Upper lobe of right lung (tissue), 1 donor: ENCODE measurements at places on chromosomes 3 and 15.

DNA sequence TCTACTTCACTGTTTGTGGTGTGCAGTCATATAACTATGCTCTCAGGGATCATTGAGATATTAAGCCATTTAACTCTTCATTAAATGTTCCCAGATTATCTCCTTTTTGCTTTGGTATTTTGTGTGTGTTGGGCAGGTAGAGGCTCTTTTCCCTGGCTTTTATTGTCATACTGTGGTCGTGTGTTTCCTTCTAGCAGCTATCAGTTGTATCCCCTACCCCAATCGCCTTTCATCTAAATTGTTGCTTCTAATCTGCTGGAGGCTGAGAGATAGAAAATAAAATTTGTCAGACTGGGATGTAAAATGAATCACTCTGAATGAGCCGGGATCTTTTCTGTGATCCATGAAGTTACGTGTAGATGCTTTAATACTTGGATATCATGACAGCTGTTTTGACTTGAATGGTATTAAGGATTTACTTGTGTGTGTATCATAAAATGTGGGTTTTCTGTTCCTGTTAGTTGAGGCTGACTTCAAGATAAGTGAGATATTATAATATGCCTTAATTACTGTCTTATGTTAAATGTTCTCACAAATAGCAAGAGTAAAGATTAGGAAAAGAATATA lies 9.2 kb downstream of the NFKBIZ start:
- H3K4me1 ChIP-seq: peaks cover 44% of the 10 kb centered on the region
- peaks cover 80% of the 10 kb centered on the region for H3K36me3 ChIP-seq
- no peaks in the 10 kb centered on the region for H3K27me3 ChIP-seq
- H3K27ac ChIP-seq: no peak overlapping the region
- H3K4me3 ChIP-seq: no peak overlapping the region

DNA sequence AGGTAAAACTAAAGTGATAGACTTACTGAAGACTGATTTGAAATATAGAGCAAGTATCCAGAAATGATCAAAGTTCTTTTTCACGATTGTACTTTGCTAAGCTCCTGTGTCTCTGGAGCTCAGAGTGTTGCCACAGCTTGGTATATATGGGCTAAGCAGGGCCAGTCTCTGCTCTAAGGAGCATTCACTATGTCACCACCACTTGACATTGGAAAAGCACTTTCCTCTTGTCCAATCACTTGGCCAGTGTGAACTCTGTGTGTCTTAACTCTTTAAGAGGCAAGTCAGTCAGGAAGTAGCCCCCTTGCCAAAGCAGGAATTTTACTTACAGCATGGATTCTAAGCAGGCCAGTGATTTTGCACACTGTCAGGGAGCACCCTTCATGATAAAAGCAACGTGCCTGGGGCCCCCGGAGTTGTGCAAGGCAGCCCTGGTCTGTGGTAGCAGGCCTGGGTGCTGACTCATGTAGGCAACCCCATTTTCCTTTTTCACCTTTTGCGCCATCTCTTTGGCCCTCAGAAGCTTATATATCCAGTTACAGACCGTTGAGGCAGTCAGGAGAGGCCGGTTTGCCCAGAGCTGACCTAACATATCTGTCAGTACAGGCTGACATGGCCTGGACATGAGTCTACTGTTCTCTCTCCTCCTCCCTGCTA lies 73.0 kb downstream of the HCN4 start:
- H3K4me3 ChIP-seq: no peak overlapping the region

DNA sequence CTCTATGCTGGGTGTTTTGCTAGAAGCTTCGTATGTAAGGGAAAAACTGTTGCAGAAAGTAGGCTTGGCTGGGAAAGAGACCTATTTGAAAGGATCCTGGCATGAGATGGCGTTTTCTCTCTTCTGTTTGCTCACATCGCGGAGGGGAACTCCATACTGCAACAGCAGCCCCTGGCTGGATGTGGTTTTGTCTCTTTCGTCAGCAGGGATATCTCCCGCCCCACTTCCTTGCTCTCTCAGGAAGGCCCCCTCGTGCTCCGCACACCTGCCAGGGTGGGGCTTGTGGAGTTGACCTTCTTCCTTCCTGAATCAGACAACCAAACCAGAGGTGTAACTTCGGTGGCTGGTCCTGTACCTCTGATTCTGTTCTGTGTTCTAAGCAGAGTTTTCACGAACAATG lies 26.4 kb upstream of the MYZAP start:
- no peak for DNase-seq
- H3K36me3 ChIP-seq: no peaks in the 10 kb centered on the region
- H3K27me3 ChIP-seq: no peaks in the 10 kb centered on the region

DNA sequence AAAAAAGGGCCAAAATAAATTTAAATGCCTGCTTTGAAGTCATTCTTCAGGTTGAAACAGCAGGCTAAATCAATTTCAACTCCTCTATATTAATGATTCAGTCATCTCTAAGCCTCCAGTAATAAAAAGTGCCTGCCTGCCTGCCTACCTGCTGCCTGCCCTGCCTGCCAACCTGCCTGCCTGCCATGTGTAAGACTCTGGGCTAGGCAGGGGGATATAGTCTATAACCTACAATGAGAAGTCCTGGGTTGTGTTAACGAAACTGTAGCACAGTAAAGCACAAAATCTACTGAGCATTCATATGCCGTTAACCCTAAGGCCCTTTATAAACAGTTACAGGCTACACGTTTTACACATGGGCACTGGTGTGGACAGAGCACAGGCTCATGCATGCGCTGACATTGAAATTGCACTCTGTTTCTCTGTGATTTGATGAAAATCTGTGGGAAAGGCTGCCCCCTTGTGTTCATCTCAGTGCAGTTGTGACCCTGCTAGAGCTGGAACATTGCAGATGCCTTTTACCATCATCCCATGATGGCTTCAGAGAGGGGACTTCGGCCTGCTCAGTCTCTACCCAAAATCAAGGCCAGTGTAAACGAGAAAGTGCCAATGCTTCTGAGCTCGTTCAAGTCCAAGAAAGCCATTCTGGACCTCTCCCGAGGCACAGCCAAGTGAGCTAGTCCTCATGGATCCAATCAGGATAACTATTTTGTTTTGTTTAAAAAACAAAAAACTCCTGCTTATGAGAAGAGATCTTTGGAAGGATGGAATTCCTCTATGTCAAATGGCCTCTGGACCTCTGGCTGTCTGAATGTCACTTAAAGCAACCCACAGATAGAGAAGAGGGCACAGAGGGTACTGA lies 64.6 kb downstream of the EFL1 start:
- no peak overlapping the region for H3K4me3 ChIP-seq
- DNase-seq: no peak
- no peaks in the 10 kb centered on the region for H3K36me3 ChIP-seq
- no peak overlapping the region for H3K27ac ChIP-seq
- no peaks in the 10 kb centered on the region for H3K27me3 ChIP-seq
- H3K4me1 ChIP-seq: no peaks in the 10 kb centered on the region

- no peak for DNase-seq
- peaks cover 11% of the 10 kb centered on the region for H3K4me1 ChIP-seq
- no peak overlapping the region for H3K27ac ChIP-seq
- no peaks in the 10 kb centered on the region for H3K36me3 ChIP-seq
- H3K27me3 ChIP-seq: peaks cover 41% of the 10 kb centered on the region
These were observed 2.1 kb downstream of the SH3GL3 start for GRCh38 chr15:83449250-83449671.

DNA sequence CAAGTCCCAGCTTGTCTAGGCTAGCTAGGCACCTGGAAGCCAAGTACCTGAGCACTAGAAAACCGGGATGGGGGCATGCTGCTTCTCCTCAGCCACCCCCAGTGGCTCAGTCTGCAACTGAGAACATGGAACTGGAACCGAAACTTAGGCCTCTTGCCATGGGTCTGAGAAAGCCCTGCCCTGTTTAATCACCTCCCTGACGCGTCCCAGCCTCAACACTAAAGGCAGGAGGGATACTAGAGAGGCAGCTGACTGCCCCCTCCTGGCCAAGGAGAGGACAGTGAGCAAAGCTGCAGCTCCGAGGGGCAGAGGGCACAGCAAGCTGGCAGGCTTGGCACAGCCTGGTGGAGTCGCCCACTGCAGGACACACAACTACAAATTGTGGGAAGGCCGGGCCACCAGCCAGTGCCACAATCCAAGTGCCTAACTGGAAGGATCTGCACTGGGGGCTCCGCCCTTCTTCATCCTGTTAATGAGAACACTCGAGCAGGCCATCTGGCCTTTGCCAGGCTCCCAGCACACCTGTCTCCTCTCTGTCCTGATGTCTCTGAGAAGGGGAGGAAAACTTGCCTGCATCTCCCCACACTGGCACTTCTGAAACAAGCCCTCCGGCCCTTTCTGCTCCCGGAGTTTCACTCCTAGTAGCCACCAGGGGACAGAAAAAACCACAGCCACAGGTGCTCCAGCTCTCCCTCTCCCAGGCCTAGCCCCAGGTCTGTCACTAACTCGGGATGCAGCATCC lies 53.7 kb downstream of the BDH1 start:
- peak; percentile 78 for DNase-seq
- H3K4me3 ChIP-seq: no peak overlapping the region

DNA sequence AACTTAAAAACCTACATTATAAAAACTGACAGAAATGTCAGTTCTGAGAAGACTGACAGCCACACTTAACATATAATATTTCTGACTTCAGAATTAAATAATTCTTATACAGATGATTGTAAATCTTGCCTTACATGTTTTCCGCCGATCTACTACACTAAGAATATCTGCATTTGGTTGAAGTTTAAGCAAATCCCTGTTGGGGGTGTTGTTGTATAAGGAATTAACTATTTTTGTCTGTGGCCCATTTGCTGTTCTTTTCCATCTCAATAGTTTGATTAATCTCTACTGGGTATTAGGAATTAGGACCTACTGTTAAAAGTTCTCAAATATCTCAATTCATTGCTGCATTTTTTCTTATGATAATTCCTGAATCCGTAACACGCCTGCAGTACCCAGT lies 838.3 kb upstream of the ROBO1 start:
- no peaks in the 10 kb centered on the region for H3K4me1 ChIP-seq
- no peak for DNase-seq
- H3K4me3 ChIP-seq: no peak overlapping the region
- no peak overlapping the region for H3K27ac ChIP-seq
- H3K27me3 ChIP-seq: no peaks in the 10 kb centered on the region

GRCh38 chr15:69402816-69403215 lies 11.3 kb upstream of the KIF23 start:
- no peak overlapping the region for H3K4me3 ChIP-seq
- H3K27me3 ChIP-seq: no peaks in the 10 kb centered on the region
- no peaks in the 10 kb centered on the region for H3K4me1 ChIP-seq
- no peak for DNase-seq
- H3K27ac ChIP-seq: no peak overlapping the region

DNA sequence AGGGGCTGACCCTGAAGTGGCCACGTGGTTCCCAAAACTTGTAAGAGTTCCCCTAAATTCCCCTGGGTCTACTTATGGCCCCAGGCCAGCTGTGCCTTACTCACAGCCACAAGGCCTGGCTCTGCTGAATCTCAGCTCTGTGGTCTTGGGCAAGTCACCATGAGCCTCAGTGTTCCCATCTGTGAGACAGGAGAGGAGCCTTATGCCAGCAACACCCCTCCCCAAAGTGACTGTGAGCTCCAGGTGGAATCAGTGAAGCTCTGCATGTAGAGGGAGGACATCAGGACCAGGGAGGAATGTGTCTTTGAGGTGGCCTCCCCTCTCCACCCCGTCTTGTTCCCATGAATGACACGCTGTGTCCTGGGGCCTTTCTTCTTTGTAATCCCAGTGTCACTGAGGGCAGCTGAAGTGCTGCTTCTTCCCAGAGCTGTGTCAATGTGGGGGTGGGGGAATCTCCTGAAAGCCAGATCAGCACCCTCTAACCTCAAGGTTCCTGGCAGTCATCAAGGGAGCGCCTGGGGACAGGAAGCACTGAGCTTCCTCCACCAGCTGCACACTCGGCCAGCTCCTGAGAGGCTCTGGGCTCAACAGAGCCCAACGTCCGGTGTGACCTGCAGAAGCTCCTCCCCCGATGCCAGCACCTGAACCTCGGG lies 258.9 kb downstream of the UACA start:
- H3K4me3 ChIP-seq: no peak overlapping the region
- no peak overlapping the region for H3K27ac ChIP-seq
- H3K36me3 ChIP-seq: no peaks in the 10 kb centered on the region
- DNase-seq: peak; percentile 73
- H3K27me3 ChIP-seq: no peaks in the 10 kb centered on the region
- H3K4me1 ChIP-seq: peaks cover 27% of the 10 kb centered on the region

DNA sequence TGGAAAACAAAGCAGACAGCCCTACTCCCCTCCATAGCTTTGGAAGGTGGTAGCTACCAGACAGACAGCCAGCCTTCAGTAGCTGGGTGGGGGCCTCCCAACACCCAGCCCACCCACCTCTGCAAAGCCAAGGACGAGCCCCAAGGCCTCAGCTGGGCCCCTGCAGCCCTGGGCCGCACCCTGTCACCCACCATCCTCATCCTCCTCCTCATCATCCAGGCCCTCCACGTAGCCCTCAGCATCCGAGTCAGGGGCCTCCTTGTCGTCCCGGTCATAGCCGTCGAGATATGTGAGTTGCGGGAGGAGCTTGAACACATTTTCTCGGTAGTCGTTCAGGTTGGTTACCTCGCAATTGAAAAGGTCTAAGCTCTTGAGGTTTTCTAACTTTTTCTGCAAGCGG lies 36.5 kb downstream of the ANP32A start:
- DNase-seq: no peak
- H3K4me1 ChIP-seq: peaks cover 31% of the 10 kb centered on the region
- no peaks in the 10 kb centered on the region for H3K27me3 ChIP-seq
- H3K27ac ChIP-seq: no peak overlapping the region
- no peak overlapping the region for H3K4me3 ChIP-seq

GRCh38 chr3:119221779-119222320 lies 18.8 kb downstream of the B4GALT4 start:
- H3K27me3 ChIP-seq: no peaks in the 10 kb centered on the region
- DNase-seq: no peak
- no peak overlapping the region for H3K27ac ChIP-seq
- H3K36me3 ChIP-seq: peaks cover 81% of the 10 kb centered on the region
- no peak overlapping the region for H3K4me3 ChIP-seq

DNA sequence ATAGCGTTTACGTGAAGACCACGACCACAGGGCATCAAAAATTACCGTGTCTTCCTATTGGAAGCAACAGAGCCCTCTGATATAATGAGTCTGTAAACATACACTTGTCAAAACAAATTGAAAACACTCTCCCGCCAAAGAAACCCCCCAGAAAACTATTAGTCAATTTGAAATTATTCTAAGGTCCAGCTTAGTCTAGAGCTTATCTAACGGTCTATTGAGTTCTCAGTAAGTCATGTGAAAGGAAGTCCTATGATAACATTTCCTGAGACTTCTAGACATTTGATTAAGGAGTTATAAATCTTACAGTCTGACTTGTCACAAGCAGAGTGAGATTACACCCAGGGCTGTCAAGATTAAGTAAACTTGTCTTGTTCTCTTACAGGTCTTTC lies 356.3 kb downstream of the FOXP1 start:
- H3K4me1 ChIP-seq: no peaks in the 10 kb centered on the region
- no peaks in the 10 kb centered on the region for H3K27me3 ChIP-seq
- peak overlapping the region; percentile 25 for H3K27ac ChIP-seq
- H3K36me3 ChIP-seq: no peaks in the 10 kb centered on the region
- DNase-seq: no peak

DNA sequence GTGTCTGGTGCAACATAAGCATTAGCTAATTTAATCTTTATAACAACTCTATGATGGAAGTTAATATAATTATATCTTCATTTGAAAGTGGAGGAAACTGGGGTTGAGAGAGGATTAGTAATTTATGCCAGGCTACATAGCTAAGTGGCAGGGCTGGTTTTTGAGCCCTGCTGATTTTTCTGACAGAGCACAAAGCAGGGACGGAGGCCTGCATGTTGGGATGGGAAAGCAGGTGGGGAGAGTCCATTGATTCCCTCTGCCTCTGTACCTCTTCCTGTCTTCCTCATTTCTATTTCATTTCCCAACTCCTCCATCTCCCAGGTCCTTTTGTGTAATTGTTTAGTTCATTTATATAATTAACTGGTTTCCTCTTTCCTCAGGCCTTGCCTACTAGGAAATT lies 251.6 kb upstream of the ZPLD1 start:
- peaks cover 51% of the 10 kb centered on the region for H3K4me1 ChIP-seq
- H3K27me3 ChIP-seq: no peaks in the 10 kb centered on the region
- no peak for DNase-seq
- peak overlapping the region; percentile 77 for H3K27ac ChIP-seq
- no peaks in the 10 kb centered on the region for H3K36me3 ChIP-seq
- no peak overlapping the region for H3K4me3 ChIP-seq
